ENCODE measurements at places on chromosomes 7 and 10.
A peak's percentile ranks its signal among the peaks of the same experiment; 100 is the strongest.

- peak; percentile 64 for DNase-seq
Measured at GRCh38 chr7:4830176-4830575, 31.7 kb downstream of the PAPOLB start.

DNA sequence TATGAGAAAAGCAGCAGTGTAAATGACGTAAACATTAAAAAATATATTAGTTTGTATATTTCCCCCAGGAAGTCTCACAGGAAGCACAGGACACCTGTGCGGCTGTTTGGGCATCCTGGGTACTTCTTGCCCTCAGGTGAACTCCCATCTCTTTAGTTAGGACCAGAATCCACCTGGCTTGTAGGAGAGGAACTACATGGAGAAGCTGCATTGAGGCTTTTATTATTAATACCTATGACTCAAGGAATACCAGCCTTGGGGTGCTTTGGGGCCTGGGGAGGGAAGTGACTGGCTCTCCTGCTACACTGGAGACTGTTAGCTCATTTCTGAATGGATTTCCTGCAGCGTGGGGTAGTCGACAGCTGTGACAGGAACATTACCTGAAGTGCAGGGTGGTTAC is 40.0 kb upstream of the GSDME start:
- DNase-seq: no peak

GRCh38 chr7:85286446-85286845 is 99.6 kb upstream of the SEMA3D start:
- DNase-seq: no peak

GRCh38 chr10:844552-844951 is 87.0 kb downstream of the LARP4B start:
- no peak for DNase-seq

- DNase-seq: peak; percentile 69
Measured at GRCh38 chr10:93893646-93894515, at the start of gene SLC35G1. SLC35G1 (plus strand) TSS chr10:93893978; CDS start chr10:93894034, 56 bp downstream.

GRCh38 chr7:5425507-5426225 is 2.0 kb upstream of the TNRC18 start:
- DNase-seq: peak; percentile 8

- DNase-seq: no peak
Measured at GRCh38 chr7:140918236-140918635, 6.5 kb downstream of the BRAF start.

GRCh38 chr10:96688789-96689188 is 31.5 kb downstream of the PIK3AP1 start:
- no peak for DNase-seq
